ENCODE measurements at places on chromosomes 4 and X.

GRCh38 chr4:1051472-1051871 is 40.0 kb downstream of the FGFRL1 start:
- DNase-seq, result no peak

DNA sequence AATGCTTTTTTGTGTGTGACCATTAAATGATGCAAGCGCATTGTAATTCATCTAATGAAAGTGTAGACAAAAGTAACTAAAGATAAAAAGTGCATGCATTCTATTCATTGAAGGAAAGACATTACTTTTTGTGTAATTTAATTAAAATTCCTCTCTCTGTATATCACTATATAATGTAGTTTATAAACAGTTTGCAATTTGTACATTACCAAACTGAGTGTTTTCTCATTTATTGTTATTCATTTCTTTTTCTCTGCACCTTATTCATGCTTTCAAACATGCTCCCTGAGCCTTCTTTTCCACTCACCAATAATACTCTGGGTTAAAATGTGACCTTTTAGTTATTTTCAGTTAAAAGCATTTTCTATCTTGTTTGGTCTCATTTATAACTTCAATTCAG is 713.7 kb upstream of the AADAT start:
- no peak for DNase-seq

DNA sequence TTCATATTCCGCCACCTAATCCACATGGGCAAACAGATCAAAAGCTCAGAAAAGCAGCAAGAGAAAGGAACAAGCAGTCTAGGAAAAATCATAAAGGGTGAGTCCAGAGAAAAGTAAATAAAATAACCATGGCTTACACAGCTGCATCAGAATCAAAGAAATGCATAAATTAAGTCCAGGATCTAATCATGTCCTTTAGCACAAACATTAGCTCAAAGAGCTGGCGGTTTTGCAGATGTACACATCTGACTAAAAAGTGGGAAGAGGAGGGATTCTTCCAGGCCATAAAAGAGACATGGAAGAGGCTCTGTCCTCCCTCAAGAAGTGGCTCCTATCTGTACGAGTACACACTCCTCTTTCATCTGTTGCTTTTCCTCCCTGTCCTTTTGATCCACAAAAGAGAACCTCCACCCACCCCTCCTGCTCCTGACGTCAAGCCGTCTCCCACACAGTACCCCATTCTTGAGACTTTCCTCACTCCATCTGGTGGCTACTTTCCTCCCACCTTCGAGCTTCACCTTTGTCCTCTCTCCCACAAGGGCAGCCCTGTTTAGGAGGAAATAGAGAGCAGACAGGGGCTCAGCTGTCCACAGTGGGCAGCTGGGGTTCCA is 92.5 kb downstream of the RASL11B start:
- no peak for DNase-seq

DNA sequence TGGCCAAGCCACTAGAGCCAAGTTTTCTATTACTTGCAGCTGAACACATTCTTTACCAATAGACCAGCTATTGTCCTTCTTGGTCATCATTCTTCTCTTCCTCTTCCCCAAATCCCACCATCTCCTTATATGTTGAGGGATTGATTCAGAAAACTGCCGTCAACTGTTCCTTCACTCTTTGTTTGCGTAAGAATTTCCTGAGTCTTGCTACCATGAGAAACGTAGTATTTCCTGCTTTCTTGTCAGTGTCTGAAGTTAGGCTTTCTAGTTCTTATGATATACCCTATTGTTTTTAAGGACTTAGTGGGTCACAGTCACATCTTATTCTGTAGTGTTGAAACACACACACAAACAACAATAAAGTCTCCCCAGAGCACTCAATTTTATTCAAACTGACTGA is 20.1 kb downstream of the IGFBP7 start:
- no peak for DNase-seq

DNA sequence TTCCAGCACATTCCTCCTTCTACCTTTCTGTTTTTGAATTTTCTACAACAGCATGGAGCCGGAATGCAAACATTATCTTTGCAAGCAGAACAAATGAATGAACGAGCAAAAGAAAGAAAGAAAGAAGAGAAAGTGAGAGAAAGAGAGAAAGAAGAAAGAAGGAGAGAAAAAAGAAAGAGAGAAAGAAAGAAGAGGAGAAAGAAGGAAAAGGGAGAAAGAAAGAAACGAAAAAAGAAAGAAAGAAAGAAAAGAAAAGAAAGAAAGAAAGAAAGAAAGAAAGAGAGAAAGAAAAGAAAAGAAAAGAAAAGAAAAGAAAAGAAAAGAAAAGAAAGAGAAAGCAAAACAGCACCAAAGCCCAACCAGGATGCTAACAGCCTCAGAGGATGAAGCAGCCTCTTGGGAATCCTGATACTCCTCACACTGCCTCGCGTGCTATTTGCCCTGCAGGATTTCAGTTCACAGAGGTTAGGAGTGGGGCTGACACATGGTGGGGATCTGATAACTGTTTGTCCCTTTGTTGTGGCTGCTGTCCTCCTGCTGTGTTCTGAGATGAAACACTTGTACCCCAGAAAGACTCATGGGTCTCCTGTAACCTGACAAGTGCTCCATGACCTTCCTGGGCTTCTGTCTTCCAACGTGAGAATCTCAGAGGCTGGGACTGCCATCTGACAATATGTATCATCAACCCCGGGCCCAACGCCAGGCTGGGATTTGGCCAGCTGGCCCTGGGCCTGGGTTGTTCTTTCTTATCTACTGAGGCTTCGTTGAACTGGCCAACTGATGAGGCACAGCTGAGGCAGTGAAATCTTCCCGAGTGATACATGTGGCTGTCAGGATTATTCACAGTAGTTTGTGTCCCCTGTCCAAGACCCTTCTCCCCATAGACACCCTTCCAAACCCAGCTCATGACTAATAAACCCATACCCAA is 61.0 kb downstream of the SEPSECS start:
- peak; percentile 69 for DNase-seq

GRCh38 chrX:101357166-101357795 is 8.7 kb upstream of the TIMM8A start:
- DNase-seq, result peak; percentile 28

DNA sequence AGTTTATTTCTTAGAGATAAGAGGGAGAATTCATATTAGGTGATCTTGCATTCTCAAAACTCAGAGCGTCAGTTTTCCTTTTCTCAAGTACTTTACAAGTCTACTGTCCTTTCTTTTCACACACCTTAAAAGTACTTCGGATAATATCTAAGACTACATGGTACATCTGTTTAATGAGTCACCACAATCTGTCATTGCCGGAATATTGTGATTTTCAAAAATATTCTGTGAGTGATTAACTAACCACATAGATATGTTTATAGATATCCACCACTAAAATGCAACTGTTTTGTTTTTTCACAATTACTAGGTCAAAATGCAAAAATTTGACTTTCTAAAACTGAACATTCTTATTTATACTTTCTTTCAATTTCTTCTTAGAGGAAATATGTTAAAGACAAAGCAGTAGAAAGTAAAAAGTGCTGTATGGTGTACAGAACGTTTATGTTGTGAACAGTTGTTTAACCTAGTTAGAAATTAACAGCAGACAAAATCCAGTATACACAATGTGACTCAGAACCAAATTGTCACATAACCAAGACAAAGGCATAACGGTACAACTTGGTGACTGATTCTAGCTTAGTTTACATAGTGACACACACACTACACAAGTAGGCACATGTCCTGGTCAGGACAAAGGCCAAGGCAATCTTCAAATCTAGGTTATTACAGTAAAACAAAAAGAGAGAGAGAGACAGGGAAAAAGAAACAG is 482.9 kb downstream of the NAF1 start:
- peak; percentile 68 for DNase-seq

GRCh38 chr4:112770114-112770513 is 133.2 kb downstream of the LARP7 start:
- DNase-seq, result no peak

DNA sequence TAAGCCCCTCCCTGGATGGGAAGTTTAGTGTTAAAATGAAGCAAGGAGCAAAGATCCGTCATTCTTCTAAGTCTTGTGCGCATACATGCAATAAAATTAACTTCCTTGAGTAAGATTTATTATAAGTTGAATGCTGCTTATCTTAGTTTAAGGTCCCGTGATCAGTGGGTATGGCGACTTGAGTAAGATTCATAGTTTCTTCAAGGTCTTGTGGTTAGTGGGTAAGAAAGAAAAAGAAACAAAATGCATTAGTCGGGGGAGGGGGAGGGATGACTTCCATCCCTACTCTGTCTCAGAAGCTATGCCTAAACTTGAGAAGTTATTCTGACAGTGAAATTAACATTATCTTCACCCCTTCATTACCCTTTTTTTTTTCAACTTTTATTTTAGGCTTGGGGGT is 127.3 kb upstream of the MAGEB16 start:
- peak; percentile 2 for DNase-seq

GRCh38 chr4:48340276-48340964 is 909 bp upstream of the SLAIN2 start:
- peak; percentile 75 for DNase-seq

- no peak for DNase-seq
Observed at GRCh38 chr4:53601251-53601764, 10.0 kb upstream of the LNX1 start.

- no peak for DNase-seq
Observed at GRCh38 chr4:83174844-83175414, 60.4 kb upstream of the PLAC8 start.

GRCh38 chrX:33434256-33435092 is 223.1 kb upstream of the DMD start:
- peak; percentile 18 for DNase-seq

DNA sequence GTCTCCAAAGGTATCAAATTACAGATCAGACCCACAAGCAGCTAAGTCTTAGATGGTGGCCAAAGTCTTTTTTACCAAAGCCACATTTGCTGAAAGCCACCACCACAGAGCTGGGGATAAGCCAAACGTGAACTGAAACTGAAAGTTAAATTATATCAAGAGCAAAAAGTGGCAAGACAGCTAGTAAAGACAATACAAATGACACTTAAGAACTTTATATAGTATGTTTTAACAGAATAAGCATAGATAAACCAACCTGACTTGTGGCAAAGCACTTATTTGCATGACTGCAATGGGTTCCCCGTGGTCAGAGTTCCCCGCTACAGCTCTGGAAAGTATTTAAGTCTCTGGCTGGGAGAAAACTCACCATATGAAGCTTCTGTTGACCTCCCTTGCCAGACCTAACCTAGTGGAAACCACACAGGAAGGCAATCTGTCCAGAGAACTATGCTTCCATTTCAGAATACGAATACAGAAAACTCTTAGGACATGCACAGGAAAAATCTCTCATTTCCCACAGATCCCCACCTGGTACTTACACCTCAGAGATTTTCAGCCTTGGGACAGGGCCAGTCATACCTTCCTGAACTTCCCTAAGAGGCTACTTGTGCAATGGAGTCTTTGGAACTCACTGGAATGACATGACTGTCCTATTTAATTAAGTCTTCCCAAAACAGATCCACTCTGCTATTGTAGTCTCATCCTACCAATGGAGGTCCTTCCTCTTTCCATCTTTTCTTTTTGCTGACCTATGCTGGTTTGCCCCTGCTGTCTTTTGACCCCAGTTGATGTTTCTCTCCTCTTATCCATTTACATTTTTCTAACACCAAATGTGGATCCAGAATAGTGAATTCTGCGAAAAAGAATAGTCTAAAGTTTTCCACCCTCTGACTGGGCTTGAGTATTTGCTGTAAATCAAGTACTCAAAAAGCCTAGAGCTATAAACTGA is 225.1 kb downstream of the NR3C2 start:
- peak; percentile 53 for DNase-seq

DNA sequence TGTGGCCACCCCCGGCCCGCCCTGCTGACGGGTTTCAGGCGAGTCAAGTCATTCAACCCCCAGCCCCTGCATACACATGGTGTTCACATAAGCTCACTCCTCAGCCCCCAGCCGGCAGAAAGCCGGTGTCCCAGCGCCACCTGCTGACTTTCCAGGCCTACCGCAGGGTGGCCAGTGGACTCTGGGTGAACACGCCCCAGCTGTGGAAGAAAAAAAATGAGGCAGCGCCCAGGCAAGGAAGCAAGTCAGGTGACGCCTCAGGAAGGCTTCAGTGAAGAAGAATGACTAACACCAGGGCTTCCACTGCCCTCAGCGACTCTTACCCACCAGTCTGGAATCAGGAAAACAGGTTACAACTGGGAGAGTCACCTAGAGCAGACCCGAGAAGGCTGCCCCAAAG is 15.8 kb downstream of the BCAP31 start:
- DNase-seq, result peak; percentile 91

GRCh38 chr4:89821612-89822011 is 15.3 kb downstream of the SNCA start:
- no peak for DNase-seq

- DNase-seq, result no peak
Observed at GRCh38 chr4:184617600-184618196, 31.5 kb downstream of the CASP3 start.

DNA sequence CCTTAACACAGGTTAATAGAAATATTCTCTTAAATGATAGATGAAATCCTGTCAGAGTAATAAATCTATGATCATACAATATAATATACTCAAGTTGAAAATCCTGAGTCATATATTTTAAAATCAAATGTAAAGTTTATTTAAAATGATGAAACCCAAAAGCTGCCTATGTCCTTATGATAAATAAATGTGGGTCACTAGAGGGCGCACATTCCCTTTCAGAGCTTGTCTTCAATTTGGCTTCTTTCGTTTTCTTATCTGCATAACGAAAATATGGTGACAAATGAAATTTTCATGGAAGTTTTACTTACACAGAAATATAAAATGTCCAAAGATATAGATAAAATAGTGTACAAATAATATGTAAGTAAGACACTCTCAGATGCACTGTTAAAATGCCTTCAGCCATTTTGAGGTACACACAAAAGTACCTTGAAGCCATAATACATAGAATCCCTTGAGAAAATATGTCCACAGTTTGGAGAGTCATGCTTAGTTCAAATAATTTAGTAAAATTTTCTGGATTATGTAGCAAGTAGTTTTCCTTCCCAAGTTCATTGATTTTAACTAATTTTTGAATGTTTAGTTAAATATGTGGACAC is 680.4 kb downstream of the DMD start:
- peak; percentile 12 for DNase-seq

DNA sequence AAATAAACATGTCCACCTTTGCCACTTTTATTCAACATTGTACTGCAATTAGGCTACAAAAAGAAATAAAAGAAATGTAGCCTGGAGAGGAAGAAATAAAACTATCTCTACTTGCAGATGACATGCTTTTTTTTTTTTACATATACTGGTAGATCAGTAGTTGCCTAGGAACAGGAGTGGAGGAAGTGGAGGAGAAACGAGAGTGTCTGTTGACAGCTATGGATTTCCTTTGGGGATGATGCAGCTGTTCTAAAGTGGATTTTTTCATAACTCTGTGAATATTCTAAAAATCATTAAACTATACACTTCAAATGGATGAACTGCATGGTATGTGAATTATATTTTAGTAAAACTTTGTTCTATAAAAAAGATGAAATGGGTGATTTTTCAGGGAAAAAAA is 116.4 kb downstream of the ANAPC4 start:
- no peak for DNase-seq

GRCh38 chr4:46954643-46955042 is 38.7 kb downstream of the GABRA4 start:
- DNase-seq, result no peak

- DNase-seq, result peak; percentile 84
Observed at GRCh38 chr4:102439236-102439614, 61.9 kb upstream of the NFKB1 start.
